ENCODE measurements at places on chromosomes 12 and 14.

GRCh38 chr12:121114806-121115205, 17.9 kb upstream of the P2RX7 start:
- DNase-seq = no peak

GRCh38 chr12:96075560-96075959, 40.2 kb upstream of the LTA4H start:
- no peak for DNase-seq

- no peak for DNase-seq
Observed at GRCh38 chr12:114167431-114167830, 201.3 kb upstream of the RBM19 start.

- DNase-seq = no peak
Observed at GRCh38 chr14:61516964-61517653, 178.2 kb upstream of the HIF1A start.

GRCh38 chr14:67232066-67232465, 9.2 kb upstream of the PALS1 start:
- DNase-seq = no peak

- no peak for DNase-seq
Observed at GRCh38 chr14:29601616-29602015, 326.0 kb downstream of the PRKD1 start.

GRCh38 chr12:132689227-132689626, 1.8 kb downstream of the PXMP2 start:
- DNase-seq = no peak

- DNase-seq = no peak
Observed at GRCh38 chr14:100222224-100223093, 16.5 kb upstream of the YY1 start.

GRCh38 chr14:49461529-49462401, 124.4 kb downstream of the RPS29 start:
- no peak for DNase-seq

DNA sequence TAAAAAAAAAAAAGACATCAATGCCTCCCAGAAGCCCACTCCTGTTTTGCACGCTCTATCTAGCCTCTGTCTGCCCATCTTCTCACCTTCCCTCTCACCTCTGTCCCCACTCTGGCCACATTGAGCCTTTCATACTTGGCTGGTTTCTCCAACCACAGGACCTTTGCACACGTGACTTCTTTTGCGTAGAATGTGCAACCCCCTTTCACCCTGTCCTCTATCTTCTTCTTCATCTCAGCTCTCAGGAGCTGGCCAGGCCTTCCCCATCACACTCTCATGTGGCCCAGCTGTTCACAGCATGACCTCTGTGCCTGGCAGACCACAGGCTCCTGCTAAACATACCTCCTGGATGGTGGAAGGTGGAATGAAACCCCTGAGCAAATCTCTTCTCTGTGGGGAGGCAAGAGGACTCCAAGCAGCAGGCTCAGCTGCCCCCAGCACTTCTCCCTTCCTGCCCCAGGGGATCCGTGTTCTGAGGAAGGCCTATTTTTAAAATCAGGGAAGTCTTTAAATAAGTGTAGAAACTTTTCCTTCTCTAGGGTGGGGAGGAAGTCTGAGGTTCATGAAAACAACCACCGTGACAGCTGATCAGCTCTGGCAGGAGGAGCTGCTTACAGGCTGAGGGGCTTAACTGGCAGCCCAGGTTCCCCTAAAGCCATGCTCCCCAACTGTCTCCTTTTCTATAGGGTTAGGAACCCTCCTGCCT, 11.6 kb downstream of the HVCN1 start:
- DNase-seq = no peak

DNA sequence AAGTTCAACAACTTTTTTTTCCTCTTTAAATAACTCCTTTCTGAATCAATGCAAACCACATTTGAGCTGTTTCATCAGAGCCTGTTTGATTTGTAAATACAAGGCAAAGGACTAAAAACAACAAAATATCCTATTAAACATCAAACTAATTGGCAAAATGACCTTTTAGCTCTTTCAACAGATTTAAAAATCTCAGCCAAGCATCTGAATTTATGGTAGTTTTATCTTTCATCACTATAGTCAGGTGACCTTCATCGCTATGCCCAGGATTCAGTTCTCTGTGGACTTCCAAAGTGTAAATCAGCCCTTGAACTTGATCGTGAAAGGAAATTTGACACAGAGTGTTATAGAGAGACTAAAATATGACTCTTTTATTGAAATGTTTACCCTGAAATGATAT, 1554.5 kb upstream of the FLRT2 start:
- DNase-seq = no peak

DNA sequence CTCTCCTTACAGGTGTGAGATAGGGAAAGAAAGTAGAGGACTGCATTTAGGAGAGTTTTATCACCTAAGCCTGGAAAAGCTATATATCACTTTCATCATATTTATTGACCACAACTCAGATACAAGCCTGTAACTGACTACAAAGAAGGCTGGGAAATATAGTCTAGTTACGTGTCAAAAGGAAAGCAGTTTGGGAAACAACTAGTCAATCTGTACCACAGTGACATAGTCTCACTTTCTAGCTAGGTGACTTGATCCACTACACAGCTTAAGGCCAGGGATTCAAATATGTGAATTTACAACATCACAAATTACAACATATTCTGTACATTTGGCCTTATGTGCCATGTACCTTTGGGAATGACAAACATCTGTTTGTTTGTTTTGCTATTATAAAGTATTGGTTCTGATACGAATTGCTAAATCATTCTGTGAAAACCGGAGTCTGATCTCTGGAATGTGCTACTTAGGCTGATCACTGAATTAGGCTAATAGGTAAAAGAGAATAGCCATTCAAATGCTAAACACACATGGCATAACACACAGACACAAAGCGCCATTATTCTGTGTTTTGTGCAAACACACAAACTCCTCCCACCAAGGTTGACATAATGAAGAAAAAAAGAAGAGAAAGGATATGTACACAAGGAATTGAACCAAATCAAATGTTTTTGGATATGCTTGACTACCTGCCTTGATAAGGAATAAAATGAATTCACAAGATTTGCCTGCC, 279.8 kb downstream of the DUSP6 start:
- DNase-seq = no peak

DNA sequence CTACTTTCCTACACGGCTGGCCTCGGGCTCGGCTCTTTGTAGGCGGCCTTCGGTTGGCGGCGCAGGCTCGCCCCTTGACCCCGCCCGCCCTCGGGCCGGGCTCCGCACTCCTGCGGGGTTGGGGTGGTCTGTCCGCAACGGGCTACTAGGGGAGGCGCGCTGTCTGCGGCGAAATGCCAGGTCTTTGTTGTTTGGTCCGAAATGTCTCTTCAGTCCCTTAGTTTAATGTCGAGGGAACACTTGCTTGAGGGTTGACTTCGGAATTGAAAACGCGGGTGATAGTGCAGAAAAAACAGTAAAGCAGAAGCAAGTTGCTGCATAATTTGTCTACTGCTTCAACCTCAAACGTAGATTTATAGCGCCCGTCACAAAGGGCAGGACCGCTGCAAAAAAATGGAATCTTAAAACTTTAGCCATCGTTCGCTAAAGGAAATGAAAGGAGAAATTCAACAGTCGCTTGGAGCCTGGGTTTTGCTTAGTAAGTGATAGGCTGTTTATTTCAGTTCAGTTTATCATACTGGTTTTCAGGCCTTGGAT, 390 bp downstream of the JKAMP start:
- no peak for DNase-seq

- DNase-seq = no peak
Observed at GRCh38 chr12:89117448-89118034, 234.8 kb downstream of the DUSP6 start.

DNA sequence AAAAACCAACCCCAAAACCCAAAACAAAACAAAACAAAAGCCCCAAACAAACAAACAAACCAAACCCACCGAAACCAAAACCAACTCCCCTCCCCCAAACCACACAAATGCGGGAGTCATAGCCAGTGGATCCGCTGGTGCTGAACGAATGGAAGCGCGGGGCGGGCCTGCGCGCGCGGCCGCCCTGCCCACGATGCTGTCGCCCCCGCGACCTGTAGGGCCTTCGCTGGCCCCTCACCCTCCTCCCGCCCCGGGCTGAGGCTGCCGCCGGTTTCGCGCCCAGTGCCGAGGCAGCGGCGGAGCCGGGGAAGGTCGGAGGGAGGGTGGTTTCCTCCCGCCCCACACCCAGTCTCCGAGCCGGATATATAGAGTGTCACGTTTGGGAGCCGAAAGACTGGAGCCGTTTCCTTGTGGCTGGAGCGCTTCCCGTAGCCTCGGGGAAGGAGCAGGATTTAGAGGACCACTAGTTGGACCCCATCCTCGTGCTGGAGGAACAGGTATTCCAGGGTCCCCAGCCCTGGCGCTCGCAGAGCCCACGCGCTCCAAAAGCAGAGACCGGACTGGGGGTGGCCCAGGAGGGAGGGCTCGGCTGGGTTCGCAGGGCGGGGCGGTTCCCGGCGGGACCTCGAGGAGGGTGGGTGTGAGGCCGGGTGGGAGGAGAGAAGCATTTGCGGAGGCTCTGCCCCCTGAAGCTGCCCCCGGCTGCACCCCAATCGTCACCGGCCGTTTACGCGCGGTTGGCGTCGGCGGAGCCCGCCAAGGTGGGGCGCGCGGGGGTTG, at the start of gene FAR2:
Gene FAR2, plus strand, starts transcription at position 368 of the 780 bp plus-strand sequence. CDS start 121,172 bp downstream, outside the sequence.
- DNase-seq = peak; percentile 36

- DNase-seq = no peak
Observed at GRCh38 chr12:82357845-82358199, 365 bp downstream of the CCDC59 start.

DNA sequence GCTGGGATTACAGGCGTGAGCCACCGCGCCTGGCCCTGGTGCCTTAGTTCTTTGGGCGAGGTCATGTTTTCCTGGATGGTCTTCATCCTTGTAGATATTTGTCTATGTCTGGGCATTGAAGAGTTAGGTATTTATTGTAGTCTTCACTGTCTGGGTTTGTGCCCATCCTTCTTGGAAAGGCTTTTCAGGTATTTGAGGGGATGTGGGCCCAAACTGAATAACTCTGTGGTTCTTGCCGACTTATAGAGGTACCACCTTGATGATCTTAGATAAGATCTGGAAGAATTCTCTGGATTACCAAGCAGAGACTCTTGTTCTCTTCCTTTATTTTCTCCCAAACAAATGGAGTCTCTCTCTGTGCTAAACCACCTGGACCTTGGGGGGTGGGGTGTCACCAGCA, 18.9 kb downstream of the FGD4 start:
- DNase-seq = no peak

GRCh38 chr12:104569346-104570173, 112.8 kb downstream of the CHST11 start:
- no peak for DNase-seq

DNA sequence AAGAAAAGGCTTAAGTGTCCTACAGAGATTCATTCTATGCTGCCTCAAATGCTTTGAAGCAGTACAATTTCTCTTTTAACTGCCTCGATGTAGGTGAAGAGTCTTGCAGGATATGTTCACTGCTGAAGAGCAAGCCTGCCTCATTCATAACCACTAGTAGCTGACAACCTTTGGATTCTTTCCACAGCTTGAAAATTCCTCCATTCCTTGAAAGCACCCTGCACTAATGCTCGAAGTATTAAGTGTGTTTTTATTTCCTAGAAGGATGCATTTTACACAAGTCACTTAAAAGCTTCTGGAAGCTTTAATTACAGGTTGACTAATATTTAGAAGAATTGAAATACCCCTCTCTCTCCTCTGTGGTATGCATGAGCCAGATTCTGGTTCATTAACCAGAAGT, 429.4 kb downstream of the DIO2 start:
- no peak for DNase-seq

DNA sequence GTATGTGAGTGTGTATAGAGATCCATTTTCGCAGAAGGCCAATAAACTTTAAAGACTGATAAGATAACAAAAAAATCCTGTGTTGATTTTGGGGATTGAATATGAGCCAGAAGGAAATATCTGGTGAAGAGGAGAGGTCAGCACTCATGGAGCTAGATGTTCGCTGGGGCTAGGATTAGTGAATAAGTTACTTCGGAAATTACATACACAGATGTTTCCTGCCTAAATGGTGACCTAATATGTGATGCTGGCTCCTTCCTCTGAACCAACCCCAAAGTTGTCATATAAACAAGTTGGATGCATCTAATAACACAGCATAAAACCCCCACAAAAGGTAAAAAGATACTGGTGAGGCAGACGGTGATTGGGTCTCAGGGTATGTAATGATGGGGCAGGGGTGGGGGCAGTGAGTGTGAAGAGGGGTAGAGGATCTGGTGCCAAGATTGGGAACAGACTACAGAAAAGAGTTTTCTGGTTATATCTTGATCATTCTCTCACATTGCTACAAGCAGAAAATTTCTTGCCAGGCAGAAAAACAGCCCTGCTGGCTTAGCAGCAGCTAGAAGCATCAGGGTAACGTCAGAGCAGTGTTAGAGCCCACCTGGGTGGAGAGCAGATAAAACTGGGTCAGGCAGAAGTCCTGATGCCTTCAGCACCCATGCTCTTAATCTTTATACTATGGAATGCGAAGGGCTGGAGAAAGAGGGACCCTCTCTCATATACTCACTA, 140.4 kb upstream of the GZMB start:
- DNase-seq = no peak

- no peak for DNase-seq
Observed at GRCh38 chr12:71799106-71799505, 40.5 kb upstream of the TBC1D15 start.

DNA sequence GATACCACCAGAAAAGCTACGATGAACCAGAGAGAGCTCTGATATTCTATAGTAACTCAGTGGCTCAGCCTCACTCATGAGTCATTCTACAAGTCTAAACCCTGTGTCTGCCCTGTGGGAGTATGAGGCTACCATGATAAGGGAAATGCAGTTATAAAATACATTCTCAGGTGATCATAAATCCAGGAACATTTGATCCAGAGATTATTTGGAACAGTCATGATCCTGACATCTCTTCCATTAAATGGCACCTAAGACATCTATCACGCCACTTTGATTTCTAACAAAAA, 202.6 kb upstream of the RASSF8 start:
- DNase-seq = no peak

DNA sequence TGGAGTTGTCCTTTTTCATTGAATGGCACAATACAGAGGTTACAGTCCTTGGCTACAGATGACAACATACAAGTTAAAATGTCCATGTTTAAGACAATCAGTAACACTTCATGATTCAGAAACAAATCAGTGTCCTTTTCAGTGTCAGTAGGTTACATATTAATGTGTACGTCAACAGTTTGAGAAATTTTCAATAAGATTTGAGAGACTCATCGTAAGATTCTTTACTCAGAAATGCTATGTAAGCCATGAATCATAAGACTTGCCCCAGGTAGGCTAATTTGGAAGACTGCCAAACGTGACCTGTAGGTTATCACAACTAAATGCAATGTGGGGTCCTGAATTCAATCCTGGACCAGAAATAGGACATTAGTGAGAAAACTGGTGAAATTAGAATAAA, 3.5 kb downstream of the RDH12 start:
- no peak for DNase-seq

- DNase-seq = no peak
Observed at GRCh38 chr12:31118347-31119191, 44.9 kb downstream of the DDX11 start.

GRCh38 chr14:104390941-104391901, 188.3 kb upstream of the C14orf180 start:
- DNase-seq = no peak
